ENCODE measurements at places on chromosomes 16 and 17.

DNA sequence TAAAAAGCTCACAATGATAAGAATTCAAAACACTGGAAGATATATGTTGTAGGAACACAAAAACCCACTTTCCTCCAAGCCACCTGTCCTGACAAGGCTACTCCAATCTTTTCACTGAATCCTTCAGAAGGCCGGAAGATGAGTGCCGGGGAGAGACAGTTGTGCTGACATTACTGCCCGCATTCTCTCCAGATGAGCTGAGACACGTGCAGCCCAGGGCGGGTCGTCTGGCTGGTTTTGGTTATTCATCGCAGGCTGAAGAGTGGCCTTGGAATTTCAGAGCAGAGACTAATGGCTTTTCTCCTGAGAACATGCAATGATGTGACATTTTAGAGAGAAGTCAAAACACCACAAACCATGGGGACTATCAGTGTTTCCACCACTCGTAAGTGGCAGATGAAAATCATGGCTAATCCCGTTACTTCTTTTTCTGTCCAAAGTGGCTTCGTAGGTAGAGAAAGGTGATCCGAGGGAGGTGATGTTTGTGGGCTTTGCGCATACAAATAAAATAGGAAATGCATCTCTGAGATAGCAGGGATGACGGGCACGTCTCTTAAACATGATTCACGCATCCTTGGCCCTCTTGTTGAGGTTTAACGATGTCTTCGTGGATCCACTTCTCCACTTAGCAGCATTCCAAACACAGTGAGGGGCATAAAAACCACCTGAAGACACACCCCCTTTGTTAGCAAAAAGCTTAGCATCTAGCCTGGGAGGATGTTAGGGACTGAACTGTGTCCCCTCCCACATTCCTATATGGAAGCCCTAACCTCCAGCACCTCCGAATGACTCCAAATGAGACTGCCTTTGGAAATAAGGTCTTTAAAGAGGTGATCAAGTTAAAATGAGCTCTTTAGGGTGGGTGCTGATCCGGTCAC, 134.0 kb downstream of the IRX3 start:
- no peak for DNase-seq

GRCh38 chr17:40727447-40728231, 24.1 kb upstream of the KRT24 start:
- no peak for DNase-seq

GRCh38 chr17:66952031-66952524, 12.4 kb upstream of the CACNG4 start:
- DNase-seq = peak; percentile 80

DNA sequence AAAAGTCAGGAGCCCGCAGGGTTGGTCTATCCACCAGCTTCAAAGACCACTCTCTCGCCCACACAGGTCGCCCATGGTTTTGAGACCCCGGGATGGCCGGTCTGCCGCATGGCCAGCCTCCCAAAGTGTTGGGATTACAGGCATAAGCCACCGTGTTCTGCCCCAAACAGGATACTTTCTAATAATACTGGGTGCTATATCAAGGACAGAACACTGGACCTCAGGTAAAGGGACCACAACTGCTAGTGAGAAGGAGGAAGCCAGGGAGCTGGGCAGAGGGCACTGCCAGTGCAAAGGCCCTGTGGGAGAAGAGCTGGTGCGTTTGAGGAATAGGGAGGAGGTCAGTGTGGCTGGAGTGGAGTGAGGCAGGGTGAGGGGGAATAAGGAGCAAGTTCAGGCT, 34.1 kb downstream of the IL21R start:
- no peak for DNase-seq

DNA sequence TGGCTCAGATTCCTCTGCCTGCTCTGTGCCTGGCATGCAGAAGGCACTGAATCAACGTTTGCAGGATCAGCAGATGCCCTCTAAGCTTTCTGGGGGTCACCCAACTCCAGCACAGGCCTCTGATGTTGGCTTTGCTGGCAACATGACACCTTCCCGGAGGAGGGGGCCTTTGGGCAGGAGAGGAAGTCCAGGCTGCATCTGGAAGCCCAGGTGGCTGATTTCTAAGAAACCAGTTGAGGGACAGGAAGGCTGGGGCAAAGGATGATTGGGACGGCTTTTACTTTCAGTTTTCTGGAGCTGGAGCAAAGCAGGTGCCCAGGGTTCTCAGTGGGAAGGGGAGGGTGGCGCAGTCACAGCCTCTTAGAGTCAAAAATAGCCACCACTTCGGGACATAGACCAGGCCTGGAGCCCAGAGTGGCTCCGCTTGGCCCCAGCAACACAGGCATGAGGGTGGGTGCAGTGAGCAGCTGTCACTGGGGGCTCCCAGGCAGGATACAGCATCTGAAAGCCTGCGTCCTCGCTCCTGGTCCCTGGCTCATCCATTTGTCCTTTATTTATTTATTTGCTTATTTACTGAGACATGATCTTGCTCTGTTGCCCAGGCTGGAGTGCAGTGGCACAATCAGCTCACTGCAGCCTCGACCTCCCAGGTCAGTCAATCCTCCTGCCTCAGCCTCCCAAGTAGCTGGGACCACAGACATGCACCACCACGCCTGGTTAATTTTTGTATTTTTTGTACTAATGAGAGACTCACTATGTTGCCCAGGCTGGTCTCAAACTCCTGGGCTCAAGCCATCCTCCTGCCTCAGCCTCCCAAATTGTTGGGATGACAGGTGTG, 15.1 kb downstream of the SOCS1 start:
- DNase-seq = no peak

DNA sequence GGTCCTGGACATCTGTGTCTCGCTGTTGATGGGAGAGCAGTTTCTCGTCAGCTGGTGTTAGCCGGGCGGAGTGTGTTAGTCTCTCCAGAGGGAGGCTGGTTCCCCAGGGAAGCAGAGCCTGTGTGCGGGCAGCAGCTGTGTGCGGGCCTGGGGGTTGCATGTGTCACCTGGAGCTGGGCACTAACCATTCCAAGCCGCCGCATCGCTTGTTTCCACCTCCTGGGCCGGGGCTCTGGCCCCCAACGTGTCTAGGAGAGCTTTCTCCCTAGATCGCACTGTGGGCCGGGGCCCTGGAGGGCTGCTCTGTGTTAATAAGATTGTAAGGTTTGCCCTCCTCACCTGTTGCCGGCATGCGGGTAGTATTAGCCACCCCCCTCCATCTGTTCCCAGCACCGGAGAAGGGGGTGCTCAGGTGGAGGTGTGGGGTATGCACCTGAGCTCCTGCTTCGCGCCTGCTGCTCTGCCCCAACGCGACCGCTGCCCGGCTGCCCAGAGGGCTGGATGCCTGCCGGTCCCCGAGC, 17.9 kb downstream of the GAA start:
- no peak for DNase-seq

DNA sequence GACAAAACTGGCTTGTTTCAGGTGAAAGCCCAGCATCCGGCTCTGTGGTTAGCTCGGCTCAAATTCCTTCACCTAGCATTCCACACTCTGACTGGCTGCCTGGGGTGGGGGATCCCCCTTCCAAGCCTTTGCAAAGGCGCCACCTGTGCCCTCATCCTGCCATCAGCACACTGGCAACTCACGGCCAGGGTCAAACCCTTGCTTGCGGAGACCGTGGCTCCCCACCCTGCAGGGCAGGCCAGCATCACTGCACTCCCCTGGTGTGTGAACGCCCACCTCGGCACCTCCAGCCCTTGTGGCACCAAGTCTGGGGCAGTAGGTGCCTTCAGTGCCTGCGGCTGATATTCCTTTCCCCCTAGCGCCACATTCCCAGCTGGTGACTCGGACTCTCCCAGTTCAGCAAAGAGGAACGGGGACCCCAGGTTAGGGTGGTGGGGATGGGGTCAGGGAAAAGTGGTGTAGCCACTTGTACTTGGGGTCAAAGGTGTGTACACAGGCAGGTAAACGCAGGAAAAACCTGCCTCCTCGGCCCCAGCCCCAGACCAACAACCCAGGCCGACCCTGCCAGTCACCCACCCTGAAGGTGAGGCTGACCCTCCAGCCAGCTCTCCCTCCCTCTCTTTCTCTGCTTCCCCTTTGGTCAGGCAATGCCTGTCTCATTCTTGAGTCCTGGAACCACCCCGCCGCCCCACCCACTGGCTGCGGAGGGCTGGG, 1.1 kb downstream of the FLII start:
- DNase-seq = peak; percentile 25
